Left ventricle myocardium inferior (tissue), 1 donor: ENCODE measurements at places on chromosomes 3 and 15.

DNA sequence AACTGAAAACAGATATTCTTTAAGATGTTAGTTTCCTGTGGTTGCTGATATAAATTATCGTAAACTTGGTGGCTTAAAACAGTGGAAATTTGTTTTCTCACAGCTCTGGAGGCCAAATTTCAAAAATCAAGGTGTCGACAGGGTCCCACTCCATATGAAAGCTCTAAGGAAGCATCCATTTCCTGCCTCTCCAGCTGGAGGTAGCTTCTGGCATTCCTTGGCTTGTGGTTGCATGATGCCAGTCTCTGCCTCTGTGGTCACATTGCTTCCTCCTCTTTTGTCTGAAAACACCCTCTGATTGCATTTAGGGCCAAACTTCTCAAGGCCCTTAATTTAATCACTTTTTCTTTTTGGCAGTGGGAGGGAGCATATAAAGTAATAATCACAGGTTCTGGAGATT is 96.8 kb downstream of the PPM1L start:
- DNase-seq, result no peak

DNA sequence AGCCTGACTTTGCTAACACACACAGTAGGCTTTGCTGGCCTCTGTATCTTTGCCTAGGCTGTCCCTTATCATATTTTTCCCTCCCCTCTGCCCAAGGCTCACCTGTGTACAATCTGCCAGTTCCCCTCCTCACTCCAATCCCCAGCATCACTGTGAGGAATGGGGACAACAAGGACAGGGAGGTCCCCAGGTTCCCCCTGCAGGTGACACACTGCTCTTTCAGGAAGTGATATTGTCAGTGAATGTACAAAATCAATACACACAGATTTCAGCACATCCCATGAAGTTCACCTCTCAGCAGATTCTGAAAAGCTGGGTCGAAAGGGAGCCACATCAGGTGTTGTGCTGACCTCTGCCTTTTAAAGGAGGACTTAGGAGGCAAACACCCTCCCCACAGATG is 177.5 kb downstream of the RAB11A start:
- DNase-seq, result no peak

GRCh38 chr15:35130245-35130644 is 45.1 kb upstream of the NANOGP8 start:
- no peak for DNase-seq

GRCh38 chr3:67335813-67336212 is 318.6 kb downstream of the SUCLG2 start:
- no peak for DNase-seq

DNA sequence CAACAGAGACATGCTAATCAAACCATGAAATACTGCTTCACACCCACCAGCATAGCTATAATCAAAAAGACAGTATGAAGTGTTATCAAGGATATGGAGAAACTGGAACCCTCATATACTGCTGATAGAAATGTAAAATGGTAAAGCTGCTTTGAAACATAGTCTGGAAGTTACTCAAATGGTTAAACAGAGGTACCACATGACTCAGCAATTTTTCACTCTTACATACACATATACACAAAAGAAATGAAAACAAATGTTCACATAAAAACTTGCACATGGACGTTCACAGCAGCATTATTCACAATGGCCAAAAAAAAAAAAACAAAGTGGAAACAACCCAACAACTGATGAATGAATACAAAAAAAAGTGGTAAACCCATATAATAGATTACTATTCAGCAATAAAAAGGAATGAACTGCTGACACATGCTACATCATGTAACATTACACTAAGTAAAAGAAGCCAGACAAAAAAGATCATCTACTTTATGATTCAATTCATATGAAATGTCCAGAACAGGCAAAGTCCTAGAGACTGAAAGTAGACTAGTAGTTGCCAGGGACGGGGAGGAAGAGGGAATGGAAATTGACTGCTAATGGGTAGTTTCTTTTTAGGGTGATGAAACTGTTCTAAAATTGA is 23.2 kb downstream of the ZNF148 start:
- DNase-seq, result no peak

- no peak for DNase-seq
Measured at GRCh38 chr15:89187301-89187985, 33.9 kb downstream of the RLBP1 start.

- no peak for DNase-seq
Measured at GRCh38 chr3:44108481-44108880, 133.2 kb upstream of the TOPAZ1 start.

- no peak for DNase-seq
Measured at GRCh38 chr15:63256433-63257274, 20.8 kb upstream of the APH1B start.

GRCh38 chr3:22089284-22089683 is 338.3 kb upstream of the ZNF385D start:
- no peak for DNase-seq

GRCh38 chr15:62879770-62880169 is 162.8 kb upstream of the TPM1 start:
- DNase-seq, result no peak
